ENCODE measurements at places on chromosomes 6 and 20.

DNA sequence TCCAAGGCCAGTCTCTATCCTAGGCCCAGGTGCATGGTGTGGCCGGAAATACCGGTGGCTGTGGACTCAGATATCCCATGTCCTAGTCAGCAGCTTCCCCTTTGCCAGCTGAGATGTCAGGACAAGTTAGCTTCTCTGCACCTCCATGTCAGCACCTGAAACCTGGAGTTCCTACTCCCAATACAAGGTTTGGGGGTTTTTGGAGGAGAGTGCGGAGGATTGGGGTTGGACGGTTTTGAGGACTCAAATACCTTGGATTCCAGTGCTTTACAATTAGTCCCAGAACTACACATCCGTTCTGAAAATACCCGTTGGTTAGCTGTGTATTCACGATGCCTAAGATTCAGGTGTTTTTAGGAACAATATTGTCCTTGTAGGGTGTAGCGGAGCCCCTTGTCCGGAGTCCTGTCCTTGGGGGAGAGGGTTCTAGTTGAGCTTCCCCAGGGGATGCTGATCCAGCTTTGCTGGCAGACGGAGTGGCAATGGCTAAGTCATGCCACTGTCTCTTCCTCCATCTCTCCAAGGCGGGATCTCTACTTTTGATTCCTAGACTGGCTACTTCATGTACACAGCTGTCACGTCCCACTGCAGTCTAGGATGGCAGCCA, 45.0 kb downstream of the ADNP start:
- DNase-seq: no peak

DNA sequence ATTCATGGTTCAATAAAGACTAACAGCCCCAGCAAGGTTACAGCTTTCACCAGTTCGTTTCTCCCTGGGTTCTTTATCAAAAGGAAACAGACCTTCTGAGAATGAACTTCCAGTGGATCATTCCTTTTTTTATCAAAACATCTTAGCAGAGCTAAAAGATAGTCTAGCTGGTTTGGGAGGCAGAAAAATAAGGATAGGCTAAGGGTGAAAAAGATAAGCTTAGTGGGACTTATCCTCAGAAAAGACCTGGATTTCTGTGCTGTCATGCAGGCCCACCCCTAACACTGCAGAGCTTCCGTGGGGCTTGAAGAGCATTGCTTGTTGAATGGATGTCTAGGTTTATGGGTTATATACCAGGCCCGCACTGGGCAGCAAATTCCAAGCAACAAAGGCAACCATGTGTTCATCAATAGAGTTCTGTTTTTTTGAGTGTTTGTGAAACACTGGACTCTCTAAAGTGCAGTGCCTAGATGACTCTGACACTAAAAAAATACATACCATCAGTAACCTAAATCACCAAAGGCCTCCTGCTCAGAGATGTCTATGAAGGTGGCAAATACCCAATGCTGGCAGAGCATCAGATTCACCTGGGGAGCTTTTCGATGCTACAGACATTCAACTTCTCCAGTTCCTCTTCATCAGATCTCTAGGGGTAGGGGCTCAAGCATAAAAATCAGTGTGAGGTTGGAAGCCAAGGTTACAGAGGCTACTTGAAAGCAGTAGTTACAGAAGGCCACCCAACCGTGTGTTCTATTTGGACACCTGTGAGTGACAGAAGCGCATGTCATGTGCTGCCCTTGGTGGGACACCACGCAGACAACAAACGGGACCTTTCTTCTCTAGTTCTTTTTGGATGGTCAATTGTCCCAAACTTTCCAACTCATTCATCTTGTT, 53.0 kb downstream of the TNFAIP3 start:
- DNase-seq: no peak

- no peak for DNase-seq
Measured at GRCh38 chr6:146892283-146892612, 293.5 kb downstream of the ADGB start.

DNA sequence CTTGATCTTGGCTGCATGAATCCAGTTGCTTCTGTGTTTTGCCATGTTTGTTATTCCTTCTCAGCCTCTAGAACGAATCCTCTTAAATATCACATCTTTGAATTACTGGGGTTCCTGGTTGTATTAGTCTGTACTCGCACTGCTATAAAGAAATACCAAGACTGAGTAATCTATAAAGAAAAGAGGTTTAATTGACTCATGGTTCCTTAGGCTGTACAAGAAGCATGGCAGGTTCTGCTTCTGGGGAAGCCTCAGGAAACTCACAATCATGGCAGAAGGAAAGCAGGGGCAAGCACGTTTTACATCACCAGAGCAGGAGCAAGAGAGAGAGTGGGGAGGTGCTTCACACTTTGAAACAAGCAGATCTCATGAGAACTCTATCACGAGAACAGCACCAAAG, 18.0 kb upstream of the BFSP1 start:
- no peak for DNase-seq

- DNase-seq: no peak
Measured at GRCh38 chr6:30349421-30350177, 4.6 kb downstream of the RPP21 start.

DNA sequence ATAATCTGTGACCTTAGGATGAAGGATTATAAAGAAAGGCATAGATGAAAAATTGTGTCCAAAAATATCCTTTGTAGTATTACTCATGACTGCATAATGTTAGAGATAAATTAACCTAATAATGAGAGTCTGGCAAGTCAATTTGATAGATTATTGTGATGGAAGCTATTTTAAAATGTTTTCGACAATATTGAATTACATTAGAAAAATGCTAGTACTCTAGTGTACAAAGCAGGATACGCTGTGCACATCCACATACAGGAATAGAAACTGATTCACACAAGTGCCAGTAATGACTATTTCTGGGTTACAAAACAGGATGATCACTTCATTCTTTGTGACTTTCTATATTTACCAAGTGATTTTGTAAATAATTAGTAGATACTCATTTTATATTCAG, 3.3 kb downstream of the SLC17A2 start:
- no peak for DNase-seq
